ENCODE measurements at places on chromosomes 3 and 15.

DNA sequence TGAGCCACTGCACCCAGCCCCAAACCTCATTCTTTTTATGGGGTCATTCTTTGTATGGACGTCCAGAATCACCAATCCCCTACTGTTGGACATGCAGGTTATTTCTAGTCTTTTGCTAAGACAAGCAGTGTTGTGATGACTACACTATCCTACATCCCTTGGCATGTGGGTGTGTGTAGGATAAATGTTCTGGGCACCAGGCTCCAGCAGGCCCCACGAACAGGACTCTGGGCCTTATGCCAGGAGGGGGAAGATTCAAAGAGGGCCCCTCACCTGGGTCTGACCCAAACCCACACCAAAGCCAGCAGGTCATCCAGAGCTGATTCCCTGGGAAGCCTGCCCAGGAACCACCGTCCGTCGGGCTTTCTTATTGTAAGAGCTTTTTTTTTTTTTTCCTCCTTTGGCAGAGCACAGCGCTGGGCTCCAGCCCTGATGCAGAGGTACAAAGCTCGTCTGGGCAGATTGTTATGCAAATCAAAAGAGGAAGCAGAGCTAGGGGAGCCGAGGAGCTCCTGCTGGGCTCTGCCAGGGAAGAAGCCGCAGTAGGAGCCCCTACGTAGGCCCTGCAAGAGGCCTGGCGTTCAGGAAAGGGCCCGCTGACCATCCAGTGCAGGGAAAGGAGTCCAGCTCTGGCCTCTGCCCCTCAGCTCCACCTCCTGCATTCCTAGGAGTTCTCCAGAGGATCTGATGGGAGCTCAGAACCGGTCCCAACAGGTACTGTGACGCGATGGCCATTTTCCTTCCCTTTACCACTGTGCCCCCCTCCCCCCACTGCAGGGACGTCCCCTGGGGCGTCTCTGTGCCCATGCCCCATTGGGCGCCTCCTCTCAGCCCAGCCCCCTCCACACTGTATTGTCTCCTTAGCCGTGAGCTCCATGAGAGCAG, 29.0 kb upstream of the FURIN start:
- no peak for DNase-seq

- no peak for DNase-seq
Measured at GRCh38 chr15:58042006-58042405, 23.5 kb downstream of the ALDH1A2 start.

GRCh38 chr3:81823086-81823485, 61.6 kb upstream of the GBE1 start:
- no peak for DNase-seq

- no peak for DNase-seq
Measured at GRCh38 chr3:4409415-4409814, 57.7 kb downstream of the SUMF1 start.

GRCh38 chr3:84755860-84756259, 202.9 kb upstream of the CADM2 start:
- DNase-seq, result no peak

DNA sequence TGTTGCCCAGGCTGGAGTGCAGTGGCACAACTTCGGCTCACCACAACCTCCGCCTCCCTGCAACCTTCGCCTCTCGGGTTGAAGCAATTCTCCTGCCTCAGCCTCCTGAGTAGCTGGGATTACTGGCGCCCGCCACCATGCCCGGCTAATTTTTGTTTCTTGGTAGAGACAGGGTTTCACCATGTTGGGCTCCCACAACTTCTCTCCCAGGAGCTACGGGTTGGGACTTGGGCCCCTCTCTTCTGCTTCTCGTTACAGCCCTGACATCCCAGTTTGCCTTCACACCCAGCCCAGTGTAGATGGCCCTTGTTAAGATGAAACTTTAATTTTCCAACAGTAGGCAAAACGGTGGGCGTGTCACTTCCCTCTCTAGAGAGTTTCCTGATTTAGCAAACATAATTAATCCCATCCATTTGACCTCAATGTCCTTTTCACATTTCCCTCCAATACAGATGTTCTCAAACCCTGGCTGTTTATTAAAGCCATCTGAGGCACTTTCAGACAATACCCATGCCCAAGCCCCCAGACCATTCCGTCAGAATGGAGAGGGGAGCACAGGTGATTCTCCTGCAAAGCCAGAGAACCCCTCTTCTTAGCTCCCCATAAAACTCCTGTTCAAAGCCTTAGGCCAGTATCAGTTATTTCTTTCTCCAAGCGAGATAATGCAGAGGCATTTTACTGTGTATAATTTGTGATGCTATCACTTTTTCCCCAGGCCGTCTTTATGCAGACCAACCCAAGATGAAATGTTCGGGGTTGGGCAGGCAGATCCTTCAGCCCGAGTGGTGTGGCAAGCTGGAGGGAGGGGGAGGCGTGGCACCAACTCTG, 245.7 kb downstream of the XXYLT1 start:
- DNase-seq, result no peak

GRCh38 chr15:77370580-77370979, 49.3 kb downstream of the PEAK1 start:
- DNase-seq, result no peak

Data from NAMALWA (cell line).